Naive thymus-derived CD8-positive, alpha-beta T cell (primary cell): ENCODE measurements at places on chromosomes 5 and 9. TPM values are rescaled to one million over a fixed set of nuclear protein-coding genes. Genes with fewer than 3 reads are reported as not detected.

FBXO10 gene
- 0.20 TPM for polyA plus RNA-seq

DNA sequence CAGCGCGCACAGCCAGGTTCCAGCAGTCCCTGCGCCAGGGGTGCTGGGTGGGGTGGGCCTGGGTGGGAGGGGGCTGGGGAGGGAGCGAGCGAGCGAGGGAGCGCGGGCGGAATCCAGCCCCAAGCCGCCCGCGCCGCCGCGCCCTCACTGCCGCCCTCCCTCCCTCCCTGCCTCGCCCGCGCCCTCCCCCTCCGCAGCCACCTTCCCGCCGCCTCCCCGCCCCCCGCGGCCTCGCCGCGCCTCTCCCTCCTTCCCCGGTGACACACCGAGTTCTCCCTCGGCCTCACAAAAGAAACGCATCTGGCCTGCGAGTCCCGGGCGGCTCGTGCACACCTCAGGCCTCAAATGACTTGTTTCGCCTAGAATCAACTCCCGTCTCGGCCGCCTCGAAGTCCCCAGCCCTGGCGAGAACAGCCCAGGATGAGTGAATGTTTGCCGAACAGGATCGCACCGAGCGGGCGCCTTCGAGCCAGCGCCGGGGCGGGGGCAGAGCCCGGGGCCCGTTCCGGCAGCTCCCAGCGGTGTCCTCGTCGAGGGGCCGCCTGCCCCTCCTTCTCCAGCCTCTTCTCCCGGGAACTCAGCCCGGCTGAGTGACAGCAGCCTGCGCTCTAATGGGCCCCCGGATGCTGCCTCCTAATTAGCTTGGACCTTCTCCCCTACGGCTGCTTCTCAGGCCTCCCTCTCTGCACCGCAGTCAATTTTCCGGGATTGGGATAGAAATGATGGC is 371 bp upstream of the PITX1 start:
- DNase-seq = no peak

DNA sequence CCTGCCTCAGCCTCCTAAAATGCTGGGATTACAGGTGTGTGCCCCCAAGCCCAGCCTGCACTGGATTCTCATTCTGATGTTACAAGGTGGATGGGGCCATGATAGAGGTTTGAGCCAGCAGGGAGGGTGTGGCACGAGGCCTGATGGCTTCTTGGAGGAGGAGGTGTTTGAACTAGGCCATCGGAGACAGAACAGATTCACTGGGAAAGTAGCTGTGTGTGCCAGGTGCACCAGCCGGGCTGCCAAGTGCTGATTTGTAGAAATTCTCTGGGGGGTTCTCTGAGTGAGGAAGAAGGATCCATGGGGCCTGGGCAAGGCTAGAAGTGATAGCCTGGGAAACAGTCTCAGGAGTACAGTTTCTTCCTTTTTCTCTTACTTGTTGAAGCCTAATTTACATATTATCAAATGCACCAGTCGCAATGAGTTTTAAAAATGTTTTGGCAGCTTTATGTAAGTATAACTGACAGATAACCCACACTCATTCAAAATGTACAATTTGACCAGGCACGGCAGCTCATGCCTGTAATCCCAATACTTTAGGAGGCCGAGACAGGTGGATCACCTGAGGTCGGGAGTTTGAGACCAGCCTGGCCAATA is 31.1 kb upstream of the STXBP1 start:
- DNase-seq = no peak

- no peak for DNase-seq
Observed at GRCh38 chr9:87556039-87556438, 58.4 kb downstream of the DAPK1 start.

GRCh38 chr5:156356238-156356637 is 29.3 kb downstream of the SGCD start:
- DNase-seq = no peak
